ENCODE measurements at places on chromosomes 1 and 21.
A peak's percentile ranks its signal among the peaks of the same experiment; 100 is the strongest.

GRCh38 chr21:43281661-43282357 lies 113.0 kb downstream of the CRYAA start:
- no peak for DNase-seq

DNA sequence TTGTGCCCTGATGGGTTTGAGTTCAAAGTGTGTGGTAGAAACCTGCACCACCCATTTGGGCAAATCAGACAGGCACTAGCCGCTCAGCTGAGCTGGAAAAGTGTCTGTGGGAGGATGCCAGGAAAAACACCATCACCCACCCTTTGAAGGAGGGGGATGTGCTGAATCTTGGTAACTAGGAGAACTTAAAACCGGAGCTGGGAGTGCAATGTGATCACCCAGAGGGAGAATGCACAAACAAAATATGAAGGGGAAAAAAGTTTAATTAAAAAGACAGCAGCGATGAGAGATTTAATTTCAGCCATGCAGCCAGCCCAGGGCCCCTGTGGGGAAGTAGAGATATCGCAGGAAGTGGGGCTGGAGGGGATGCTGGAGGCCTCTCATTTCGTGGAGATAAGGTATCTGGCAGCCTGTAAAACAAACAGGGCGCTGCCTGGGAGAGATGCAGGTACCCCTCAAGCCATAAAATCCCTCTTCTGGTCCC lies 86.8 kb upstream of the BCAR3 start:
- no peak for DNase-seq

DNA sequence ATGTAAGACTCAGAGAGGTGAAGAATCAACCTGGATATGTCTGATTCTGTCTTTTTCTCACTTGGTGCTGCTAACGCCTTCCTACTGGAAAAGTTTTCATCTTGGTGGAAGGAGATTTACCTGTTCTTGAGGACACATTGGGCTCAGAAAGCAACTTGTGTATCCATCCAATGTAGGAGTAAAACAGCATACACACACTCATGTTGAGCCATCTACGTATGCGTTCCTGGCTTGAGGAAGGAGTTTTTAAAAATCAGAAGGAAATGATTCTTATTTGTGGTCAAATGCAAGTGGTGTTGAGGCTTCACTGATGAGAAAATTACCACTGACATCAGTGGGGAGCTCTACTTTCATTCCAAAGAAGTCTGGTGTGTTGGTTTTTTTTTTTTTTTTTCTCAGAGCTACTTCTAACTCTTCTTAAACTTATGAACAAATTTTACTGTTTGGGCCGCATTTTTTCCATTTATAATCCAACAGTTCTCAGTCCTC lies 25.6 kb downstream of the XCL2 start:
- no peak for DNase-seq

- no peak for DNase-seq
These were observed 26.4 kb downstream of the PIK3C2B start for GRCh38 chr1:204468206-204468605.

- DNase-seq = no peak
These were observed 69.6 kb downstream of the OLFML2B start for GRCh38 chr1:161954050-161954449.

GRCh38 chr1:42684139-42684538 lies 1.9 kb downstream of the YBX1 start:
- no peak for DNase-seq

- DNase-seq = no peak
These were observed 132.2 kb upstream of the FOXD3 start for GRCh38 chr1:63190171-63190570.

- DNase-seq = peak; percentile 71
These were observed 122.4 kb downstream of the SIPA1L2 start for GRCh38 chr1:232507571-232507970.

- no peak for DNase-seq
These were observed 18.2 kb upstream of the GJB5 start for GRCh38 chr1:34736692-34737091.

GRCh38 chr1:78146205-78146771 lies 100.5 kb downstream of the GIPC2 start:
- DNase-seq = no peak

GRCh38 chr1:183155939-183156338 lies 30.1 kb upstream of the LAMC2 start:
- no peak for DNase-seq

All from NCI-H526 treated with DMSO at 0.1 percent for 48 hours (cell line).